Left hindlimb (tissue), 1 donor: ENCODE measurements at places on chromosomes 1 and 21.

DNA sequence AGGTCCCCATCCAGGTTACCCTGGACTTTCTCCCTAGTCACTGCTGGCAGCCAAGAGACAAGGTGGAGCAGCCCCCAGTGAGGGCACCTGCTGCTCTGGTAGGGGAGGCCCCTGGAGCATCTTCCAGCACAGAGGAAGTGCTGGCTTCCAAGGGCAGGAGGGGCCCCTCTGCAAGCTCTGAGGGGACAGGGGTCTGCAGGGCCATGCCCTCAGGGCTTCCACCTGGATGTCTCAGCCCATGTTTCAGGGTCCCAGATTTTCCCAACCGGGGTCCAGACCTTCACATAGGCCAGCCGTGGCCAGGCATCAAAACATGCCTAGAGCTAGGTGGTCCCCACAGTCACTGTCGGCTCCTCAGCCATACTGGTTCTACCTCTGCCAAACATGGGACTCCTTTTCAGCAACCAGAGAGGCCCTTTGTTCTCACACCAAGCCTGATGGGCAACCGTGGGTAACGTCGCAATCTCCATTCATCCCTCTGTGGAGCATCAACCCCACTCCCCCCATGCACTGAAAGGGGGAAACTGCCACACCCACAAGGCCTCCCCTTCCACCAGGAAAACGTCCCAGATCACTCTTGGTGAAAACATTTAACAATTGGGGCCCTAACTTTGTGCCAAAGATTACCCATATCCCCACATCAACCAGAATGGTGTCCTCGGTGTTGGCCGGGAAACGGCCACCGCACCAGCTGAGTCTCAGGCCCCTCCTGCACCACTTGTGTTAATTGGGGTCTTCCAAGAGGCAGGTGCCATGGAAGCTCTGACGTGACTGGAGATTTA lies 1.9 kb upstream of the COL6A2 start:
- peak; percentile 26 for DNase-seq

- DNase-seq = no peak
Observed at GRCh38 chr1:109796484-109797302, 33.0 kb upstream of the EPS8L3 start.

- no peak for DNase-seq
Observed at GRCh38 chr1:61593331-61593730, 131.6 kb downstream of the TM2D1 start.

- no peak for DNase-seq
Observed at GRCh38 chr1:175171036-175171913, 21.3 kb downstream of the KIAA0040 start.

GRCh38 chr21:41766883-41767605 lies at the start of gene RIPK4:
RIPK4 (minus strand) TSS chr21:41767052; CDS start chr21:41767041, 11 bp downstream.
- no peak for DNase-seq

GRCh38 chr1:95371666-95372282 lies 137.8 kb downstream of the RWDD3 start:
- DNase-seq = no peak
